ENCODE measurements at places on chromosomes 2 and 18.
A peak's percentile ranks its signal among the peaks of the same experiment; 100 is the strongest.

DNA sequence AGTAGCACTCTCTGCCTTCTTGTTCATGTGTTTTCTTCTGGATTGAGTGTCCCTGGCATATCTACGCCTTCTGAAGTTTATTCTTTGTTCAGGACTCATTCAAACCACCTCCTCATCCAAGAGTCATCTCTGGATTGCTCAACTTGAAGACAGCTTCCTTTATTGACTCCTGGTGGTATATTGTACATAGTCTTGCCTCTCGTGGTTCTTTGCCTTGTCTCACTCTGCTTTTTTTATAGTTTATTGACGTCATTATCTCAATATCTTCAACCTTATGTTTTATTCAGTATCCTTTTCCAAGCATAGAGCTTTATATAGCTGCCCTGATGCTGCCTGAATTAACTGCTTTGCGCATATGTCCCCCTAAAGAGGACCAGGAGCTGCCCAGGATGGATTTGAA, 161.7 kb downstream of the INSIG2 start:
- H3K36me3 ChIP-seq: no peaks in the 10 kb centered on the region
- H3K27ac ChIP-seq: no peak overlapping the region
- peaks cover 3% of the 10 kb centered on the region for H3K27me3 ChIP-seq
- H3K4me3 ChIP-seq: no peak overlapping the region
- no peak for DNase-seq

GRCh38 chr18:80223581-80224148, 23.6 kb downstream of the PARD6G start:
- H3K4me3 ChIP-seq: no peak overlapping the region
- H3K27ac ChIP-seq: no peak overlapping the region
- no peaks in the 10 kb centered on the region for H3K27me3 ChIP-seq
- H3K4me1 ChIP-seq: no peaks in the 10 kb centered on the region

DNA sequence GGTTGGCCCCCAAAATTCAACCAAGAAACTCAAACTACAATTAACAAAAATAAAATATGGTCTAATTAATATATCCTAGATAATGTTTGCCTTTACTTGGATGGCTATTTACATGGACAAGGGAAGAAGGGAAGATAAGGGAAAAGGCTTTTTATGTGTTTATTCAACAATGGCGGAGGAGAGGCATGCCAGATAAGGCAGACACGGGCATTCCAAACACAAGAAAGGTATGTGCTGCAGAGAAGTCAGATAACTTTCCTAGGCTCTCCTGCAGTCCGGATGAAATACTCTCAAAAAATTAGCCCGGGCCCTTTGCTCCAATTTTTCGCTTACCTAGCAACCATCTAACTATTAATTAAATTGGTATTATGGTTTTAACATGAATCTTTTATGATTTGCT, 5.1 kb upstream of the TTR start:
- H3K4me3 ChIP-seq: no peak overlapping the region
- no peak overlapping the region for H3K27ac ChIP-seq
- H3K4me1 ChIP-seq: no peaks in the 10 kb centered on the region

DNA sequence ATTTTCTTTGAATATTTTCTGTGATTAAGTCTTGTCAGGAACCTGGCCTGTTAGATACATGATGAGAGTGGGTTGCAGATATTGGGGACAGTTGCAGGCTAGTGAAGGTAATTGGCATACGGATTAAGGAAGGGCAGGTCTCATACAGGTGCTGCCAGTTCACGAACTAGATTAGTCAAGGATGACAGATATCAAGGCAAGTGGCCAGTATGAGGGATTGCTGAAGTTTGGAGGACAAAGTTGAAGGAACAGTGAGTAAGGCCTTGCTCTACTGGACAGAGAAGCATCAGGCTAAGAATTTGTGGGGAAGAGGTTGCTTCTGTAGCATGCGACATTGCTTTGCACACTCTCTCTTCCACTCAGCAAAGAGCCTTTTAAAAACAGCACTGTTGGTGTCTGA, 12.8 kb upstream of the NCOA1 start:
- no peaks in the 10 kb centered on the region for H3K27me3 ChIP-seq
- no peak overlapping the region for H3K4me3 ChIP-seq
- H3K4me1 ChIP-seq: no peaks in the 10 kb centered on the region
- no peaks in the 10 kb centered on the region for H3K36me3 ChIP-seq

GRCh38 chr2:11746807-11747459, 501 bp downstream of the LPIN1 start:
- peak overlapping the region; percentile 80 for H3K27ac ChIP-seq
- H3K4me3 ChIP-seq: peak overlapping the region; percentile 73
- no peaks in the 10 kb centered on the region for H3K36me3 ChIP-seq

DNA sequence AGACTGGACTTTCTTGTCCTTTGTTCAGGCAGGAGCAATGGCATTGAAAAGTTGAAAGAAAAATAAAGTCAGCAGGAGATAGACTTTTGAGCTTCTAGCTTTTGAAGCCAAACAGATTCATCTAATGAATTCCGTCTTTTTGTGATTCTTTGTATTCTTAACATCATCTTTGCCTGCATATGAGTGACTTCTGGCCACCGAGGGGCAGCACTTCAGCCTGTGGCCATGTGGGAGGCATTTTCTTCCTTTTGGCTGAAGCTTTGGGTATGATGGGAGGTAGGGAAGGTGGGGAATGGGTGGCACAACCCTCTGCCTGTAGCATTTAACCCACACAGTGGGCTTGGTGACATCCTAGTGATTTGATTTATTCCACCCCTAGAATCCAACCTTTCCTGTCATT, 220.6 kb downstream of the SETBP1 start:
- H3K36me3 ChIP-seq: no peaks in the 10 kb centered on the region
- H3K27me3 ChIP-seq: no peaks in the 10 kb centered on the region
- H3K4me3 ChIP-seq: no peak overlapping the region
- H3K4me1 ChIP-seq: no peaks in the 10 kb centered on the region
- DNase-seq: no peak

DNA sequence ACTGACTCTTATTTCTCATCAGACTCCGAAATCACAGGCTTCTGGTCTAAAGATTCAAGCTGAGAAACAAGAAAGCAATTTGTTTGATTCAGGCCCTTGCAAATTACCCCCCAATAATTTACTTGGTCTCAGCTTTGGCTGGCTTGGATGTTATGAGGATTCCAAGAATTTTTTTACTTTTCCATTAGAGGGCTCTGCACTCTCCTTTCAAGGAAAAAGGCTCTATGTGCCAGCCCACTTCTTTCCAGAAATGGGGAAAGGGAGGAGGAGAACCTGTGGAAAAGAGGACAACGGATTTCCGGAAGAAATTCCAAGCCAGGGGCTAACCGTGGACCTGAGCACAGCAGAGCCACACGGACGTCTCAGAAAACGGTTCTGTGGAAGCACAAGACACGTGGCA, 44.4 kb downstream of the BCL11A start:
- DNase-seq: no peak
- H3K36me3 ChIP-seq: peaks cover 70% of the 10 kb centered on the region

GRCh38 chr2:135052997-135053474, 944 bp downstream of the RAB3GAP1 start:
- H3K27ac ChIP-seq: peak overlapping the region; percentile 100
- no peaks in the 10 kb centered on the region for H3K36me3 ChIP-seq
- no peaks in the 10 kb centered on the region for H3K27me3 ChIP-seq
- peaks cover 61% of the 10 kb centered on the region for H3K4me1 ChIP-seq

- H3K27ac ChIP-seq: no peak overlapping the region
- H3K27me3 ChIP-seq: no peaks in the 10 kb centered on the region
- H3K4me1 ChIP-seq: no peaks in the 10 kb centered on the region
- peaks cover 29% of the 10 kb centered on the region for H3K36me3 ChIP-seq
Observed at GRCh38 chr2:173095356-173095755, 19.7 kb downstream of the MAP3K20 start.

GRCh38 chr2:226478109-226478809, 321.4 kb downstream of the IRS1 start:
- no peaks in the 10 kb centered on the region for H3K4me1 ChIP-seq
- DNase-seq: no peak
- H3K27me3 ChIP-seq: no peaks in the 10 kb centered on the region

DNA sequence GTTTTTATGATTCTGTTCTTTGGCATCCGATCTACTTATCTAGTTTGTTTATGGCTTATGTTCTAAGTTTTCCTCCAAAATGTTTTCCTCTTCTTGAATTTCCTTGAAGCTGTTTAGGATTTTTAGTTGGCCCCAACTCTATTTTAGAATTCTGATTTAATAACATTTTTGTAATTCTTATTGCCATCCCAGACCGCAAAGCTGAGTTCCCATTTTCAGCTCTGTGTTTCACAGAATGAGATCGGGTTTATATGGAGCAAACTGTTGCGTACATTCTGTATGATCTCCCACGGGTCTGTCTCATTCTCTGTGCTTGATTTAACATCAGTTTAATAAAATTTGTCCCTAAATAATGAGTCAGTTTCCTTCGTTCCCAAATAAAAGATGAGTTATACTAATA, 59.3 kb downstream of the DPP4 start:
- no peaks in the 10 kb centered on the region for H3K27me3 ChIP-seq
- DNase-seq: no peak
- no peak overlapping the region for H3K4me3 ChIP-seq
- H3K27ac ChIP-seq: peak overlapping the region; percentile 72
- peaks cover 80% of the 10 kb centered on the region for H3K36me3 ChIP-seq

- no peak for DNase-seq
- no peak overlapping the region for H3K4me3 ChIP-seq
- H3K27me3 ChIP-seq: no peaks in the 10 kb centered on the region
- no peaks in the 10 kb centered on the region for H3K36me3 ChIP-seq
Observed at GRCh38 chr2:5756272-5756671, 64.1 kb downstream of the SOX11 start.

Measured in DND-41 (cell line).